NCI-H524 treated with DMSO at 0.1 percent for 48 hours (cell line): ENCODE measurements at places on chromosomes 3 and 15.

- no peak for DNase-seq
Observed at GRCh38 chr3:24520101-24520495, 25.4 kb upstream of the THRB start.

GRCh38 chr15:68418611-68419161 is 13.3 kb downstream of the ITGA11 start:
- no peak for DNase-seq

DNA sequence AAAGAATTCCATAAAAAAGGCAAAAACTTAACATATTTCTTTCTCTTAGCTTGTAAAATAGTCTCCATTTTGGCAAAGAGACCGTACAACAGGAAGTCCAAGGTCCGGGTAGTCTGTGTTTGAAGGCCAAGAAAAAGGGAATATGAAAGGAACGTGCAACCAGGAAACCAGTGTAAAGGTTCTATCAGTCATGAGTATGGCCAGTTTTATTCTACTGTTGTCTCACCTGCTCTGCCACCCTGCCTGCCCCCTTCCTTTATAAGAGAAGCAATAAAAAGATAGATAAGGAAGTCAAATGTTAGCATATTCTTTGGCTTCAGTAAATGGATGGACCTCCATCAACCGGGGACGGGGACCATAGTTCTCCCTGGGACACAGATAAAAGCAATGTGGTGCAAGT is 370.6 kb upstream of the ROBO2 start:
- no peak for DNase-seq

- no peak for DNase-seq
Observed at GRCh38 chr3:50749822-50750221, 75.1 kb downstream of the DOCK3 start.

DNA sequence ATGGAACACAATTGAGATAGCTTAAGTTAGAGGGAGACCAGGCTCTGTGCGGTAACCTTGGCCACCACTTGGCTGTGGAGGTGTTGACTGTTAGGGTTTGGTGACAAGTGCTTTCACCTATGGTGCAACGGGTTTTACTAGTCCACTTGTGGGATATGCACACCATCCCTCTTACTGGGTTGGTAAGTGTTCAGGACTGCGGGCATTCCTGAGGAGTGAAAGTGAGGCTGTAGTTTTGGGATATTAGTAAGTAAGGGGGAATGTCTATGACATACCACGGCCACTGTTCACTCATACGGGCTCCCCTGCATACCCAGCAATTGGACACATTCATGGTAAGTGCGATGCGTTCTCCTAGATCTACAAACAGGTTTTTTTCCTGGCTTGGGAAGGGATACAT is 8.0 kb upstream of the RAD54L2 start:
- DNase-seq, result no peak

- no peak for DNase-seq
Observed at GRCh38 chr15:74365598-74366445, 1.6 kb downstream of the CYP11A1 start.

DNA sequence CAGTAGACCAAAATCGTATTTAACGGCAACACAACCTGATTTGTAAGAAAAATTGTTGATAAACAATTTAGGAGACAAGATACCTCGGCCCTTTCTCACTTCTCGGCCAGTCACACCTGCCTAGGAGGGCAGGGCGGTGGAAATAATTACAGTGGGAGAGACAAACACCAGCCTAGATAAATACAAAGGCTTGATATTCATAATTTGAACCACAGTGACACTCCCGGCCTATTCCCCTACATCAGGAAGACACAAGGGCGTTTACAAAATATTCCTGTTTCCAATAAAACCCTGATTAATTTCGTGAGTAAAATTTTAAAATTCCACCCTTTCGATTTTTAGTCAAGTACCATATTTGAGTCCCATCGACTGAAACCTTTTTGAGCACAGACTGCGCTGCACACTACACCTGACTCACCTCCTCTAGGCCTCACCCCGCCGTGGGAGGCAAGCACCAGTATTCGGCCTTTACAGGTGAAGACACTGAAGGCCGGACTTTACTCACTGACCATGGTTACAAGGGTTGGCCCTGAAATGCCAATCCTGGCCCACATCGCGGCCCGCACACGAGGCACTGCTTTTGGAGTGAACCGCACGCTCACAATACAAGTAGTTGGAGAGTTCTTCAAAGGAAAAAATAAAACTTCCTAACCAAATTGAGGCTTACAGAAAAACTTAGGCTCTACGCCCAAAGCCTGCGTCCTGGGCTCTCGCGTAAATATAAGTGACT is 794 bp downstream of the ARPP19 start:
- DNase-seq, result no peak

GRCh38 chr15:49990835-49991545 is 128.0 kb downstream of the ATP8B4 start:
- no peak for DNase-seq
